Activated CD8-positive, alpha-beta memory T cell treated with anti-CD3 and anti-CD28 coated beads, Interleukin-2, amount 50 U/mL, for 48 hours (primary cell): ENCODE measurements at places on chromosomes 5 and 9.

DNA sequence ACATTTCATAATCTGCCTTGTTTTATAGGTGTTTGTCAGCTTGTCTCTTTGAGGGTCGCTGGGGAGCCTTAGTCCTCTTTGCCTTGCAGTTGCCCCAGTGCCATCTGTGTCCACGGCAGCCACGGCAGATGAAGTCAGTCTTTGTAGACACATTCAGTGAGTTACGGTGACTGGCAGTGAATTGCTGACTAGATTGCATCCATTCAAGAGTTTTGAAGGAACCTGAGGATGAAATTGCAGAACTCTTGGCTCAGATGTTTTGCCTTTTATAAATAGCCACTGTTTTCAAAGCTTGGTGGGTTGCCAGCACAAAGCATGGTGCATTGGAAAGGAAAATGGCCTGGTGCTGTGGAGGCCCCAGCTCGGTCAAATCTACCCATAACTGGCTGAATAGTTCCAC lies 125.6 kb downstream of the TRIO start:
- DNase-seq, result no peak

GRCh38 chr5:153654504-153655200 lies 164.2 kb downstream of the GRIA1 start:
- no peak for DNase-seq

GRCh38 chr9:506281-506680 lies 291.6 kb downstream of the DOCK8 start:
- no peak for DNase-seq

- DNase-seq, result no peak
Observed at GRCh38 chr9:90340421-90340820, 302.2 kb downstream of the DIRAS2 start.

GRCh38 chr5:73215531-73215890 lies 42.5 kb downstream of the TMEM174 start:
- no peak for DNase-seq

DNA sequence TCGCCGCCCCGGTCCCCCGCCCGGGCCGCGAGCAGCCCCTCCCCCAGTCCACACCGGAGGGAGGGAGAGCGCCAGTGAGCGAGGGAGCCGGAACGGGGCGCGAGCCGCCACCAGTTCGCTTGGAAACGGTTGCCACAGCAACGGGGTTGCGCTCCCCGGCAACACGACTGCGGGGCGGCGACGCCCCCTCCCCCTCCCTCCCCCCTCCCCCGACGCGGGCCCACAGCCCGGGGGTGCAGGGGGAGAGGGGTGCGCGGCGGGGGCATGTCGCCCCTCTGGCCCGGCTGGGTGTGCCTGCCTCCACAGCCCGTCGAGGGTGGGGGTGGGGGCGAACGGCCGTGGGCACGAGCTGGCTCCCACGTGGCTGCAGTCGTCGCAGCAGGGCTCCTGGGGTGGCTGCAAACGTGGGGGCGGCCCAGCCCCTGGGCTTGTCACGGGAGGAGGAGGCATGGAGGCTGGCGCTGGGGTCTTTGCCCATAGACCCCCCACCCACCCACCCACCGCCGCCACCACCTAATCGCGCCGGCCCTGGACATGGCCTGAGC lies 524 bp downstream of the PRR7 start:
- peak; percentile 86 for DNase-seq

GRCh38 chr5:138632900-138633489 lies 57.8 kb upstream of the HSPA9 start:
- DNase-seq, result no peak

- no peak for DNase-seq
Observed at GRCh38 chr5:67679184-67679841, 482.7 kb upstream of the CD180 start.

DNA sequence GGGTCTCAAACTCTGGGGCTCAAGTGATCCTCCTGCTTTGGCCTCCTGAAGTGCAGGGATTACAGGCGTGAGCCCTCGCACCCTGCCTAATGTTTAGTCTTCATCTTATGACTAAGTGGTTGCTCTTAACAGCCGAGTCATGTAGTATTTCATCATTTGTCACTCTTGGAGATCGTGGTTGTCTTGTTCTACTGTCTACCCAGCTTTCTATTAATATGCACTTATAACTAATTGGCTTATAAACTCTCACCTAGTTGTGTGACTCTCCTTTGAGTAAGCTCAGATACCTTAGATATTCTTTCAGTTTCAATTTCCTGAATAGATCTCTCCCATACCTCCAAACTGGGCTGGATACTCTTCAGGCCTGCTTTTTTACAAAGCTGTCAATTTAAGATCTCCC lies 19.9 kb downstream of the SLC44A1 start:
- DNase-seq, result no peak

DNA sequence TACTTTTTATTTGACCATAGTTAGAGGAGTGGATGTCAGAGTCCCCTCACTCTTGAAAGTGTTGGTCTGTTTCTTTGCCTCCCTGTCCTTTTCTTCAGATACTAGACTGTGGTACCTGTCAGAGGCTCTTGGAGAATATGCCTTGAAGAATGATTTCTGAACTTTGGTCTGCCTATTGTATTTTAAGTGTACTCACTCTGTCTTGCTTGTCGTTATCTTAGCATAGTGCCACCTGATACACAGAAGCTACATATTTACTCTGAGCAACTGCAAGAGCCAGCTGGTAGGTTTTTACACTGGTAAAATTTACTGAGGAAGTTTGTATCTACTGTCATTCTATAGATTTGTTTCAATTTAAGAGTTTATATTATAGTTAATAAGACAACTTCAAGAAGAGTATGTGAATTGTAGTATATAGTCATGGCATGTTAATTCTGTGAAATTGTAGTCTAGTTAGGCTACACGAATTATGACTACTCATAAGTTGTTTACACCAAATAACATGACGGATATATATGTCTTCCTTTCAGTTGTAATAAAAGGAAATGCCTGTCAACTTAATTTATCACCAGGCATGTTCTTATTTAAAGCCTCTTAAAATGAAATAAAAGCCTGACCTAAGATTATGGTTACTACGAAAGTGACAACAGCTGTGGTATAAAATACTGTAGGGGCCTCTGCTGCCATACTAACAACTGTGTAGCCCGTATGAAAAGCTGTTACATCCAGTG lies 201.7 kb downstream of the KDM4C start:
- no peak for DNase-seq

- no peak for DNase-seq
Observed at GRCh38 chr5:170221327-170221741, 11.5 kb upstream of the C5orf58 start.

- DNase-seq, result no peak
Observed at GRCh38 chr5:159050316-159051143, 49.2 kb downstream of the EBF1 start.

GRCh38 chr9:17888066-17888465 lies 309.2 kb downstream of the SH3GL2 start:
- no peak for DNase-seq

DNA sequence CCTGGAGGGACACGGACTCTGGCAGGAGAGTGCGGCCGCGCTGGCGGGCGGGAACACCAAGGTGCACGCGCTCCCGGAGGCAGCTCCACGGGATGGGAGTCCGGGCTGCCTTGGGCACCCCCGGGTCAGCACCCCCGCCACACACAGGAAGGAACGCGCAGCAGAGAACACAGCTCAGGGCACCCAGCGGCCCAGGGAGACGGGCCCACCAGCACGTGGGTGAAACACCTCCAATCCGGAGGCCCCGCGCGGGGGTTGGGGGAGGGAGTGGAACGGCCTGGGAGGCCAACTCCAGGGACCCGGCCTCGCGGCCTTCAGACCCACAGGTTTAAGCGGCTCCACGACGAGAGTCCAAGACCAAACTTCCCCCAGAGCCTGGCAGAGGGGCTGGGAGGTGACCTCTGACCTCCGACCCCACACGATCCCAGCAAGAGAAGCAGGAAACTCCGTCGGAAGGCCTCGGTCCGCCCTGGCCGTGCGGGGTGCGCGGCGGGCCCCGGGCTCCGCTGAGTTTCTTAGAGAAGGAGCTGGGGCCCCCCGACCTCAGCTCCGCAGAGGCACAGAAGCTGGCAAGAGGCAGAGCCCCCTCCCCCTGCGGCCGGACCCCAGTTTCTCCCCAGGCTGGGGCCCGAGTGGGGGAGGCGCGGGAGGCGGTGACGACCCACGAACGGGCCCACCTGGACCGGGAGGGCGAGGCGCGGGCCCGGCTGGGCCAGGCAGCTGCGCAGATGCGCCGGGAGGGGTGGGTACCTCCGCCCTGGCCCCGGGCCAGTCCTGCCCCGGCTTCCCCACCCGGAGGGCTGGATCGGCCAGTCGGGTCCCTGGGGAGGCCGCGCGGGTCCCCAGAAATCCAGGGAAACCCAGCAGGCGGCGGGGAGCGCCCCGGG lies 851 bp downstream of the NACC2 start:
- DNase-seq, result peak; percentile 84

DNA sequence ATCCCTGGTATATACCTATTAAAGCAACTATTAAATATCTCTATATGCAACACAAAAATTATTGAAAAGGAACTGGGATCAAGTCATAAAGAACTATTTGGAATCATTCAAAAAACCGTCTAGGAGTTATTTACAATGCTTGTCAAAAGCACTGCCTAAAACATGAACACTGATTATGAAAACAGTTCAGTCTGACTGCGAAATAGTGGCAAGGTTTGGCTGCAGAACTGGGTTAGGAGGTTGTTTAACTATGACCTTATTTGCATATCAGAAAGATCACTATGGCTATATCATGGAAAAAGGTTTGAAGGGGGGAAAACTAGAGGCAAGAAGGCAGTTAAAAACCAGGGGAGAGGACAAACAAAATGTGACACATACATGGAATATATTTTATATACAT lies 12.0 kb downstream of the FBXW2 start:
- no peak for DNase-seq
